T-helper 9 cell (primary cell): ENCODE measurements at places on chromosomes 1 and 21.

DNA sequence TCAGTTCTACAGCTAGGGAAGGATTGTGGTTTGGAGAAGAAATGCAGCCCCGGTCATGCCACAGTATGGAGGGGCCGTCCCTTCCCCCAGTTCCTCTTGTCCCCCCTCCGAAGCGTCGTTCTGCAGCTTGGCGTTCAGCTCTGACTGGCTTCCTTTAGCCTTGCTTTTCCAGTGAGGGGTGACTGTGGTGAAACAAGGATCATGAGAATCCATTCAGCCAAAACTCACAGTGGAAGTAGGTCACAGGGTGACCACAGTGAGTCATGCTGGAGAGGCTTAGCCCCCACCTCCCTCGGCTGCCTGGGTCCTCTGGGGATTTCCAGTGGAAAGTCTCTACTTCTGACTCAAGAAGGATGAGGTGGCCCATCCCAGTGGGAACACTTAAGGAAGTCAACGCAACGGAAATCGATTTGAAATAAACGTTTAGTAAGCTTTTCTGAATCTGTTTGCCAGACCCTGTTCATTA lies 37.3 kb upstream of the COL6A2 start:
- no peak for DNase-seq

- no peak for DNase-seq
Measured at GRCh38 chr1:234315091-234315541, 58.1 kb upstream of the COA6 start.

DNA sequence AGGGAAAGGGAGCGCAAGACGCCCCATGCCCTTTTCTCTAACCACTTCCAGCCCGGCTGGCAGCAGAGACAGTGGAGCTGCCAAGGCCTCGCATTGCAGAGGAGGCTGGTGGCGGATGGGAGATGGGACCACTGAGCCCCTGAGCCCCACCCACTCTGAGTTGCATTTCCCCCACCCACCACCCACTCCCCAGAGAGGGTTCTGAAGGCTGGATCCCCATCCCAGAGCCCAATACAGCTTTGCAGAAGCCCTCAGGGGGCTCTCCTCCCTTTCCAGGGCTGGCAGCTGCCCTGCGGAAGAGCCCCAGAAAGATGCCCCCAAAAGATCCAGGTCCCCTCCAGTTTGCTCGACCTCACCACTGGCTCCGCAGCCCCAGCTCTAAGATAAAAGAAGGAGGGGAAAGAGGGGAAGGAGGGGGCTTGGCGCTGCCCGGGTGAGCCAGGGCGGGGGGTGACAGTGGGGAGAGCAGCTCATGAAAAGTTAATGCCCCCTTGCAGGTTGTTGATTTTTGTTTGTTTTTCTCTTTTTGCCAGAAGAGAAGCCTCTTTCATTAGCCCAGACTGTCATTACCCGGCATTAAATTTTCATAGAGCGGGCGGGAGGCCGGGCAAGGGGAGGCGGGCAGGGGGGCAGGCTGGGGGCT lies 38.4 kb upstream of the CASZ1 start:
- no peak for DNase-seq

DNA sequence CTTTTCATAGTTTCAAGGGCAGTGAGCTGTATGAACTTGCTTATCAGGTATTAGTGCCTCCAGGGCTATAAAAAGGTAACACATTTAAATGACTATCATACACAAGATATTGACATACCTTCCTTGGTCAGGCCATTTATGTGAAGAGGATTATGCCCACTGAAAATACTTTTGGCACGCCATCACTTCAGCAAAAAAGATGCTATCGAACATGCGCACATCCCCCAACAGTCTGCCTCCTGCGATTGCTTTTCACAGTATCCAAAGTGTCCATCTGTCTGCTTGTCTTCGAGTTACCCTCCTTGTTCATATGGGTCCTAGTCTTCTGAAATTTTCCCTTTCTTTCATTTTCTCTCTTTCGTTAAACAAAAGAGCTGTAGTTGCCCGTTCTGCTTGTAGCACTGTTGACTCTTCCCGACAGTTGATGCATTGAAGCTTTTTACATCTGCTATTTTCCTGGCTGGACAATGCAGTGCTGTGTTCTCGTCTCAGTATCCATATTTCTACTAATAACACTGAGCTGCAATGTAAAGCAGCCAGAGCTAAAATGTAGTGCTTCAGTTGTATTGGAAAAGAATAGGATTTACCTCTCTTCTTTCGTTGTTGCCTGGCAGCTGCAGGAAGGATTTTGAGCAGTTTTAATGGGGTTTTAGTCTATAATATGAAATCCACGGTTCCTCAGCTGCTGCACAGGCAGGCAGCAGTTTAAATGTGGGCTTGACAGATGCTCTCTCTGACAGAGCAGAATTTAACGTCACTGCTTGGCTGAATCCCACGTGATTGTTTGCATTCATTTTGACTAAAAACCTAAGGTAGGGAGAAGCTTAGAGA lies at the start of gene B3GALT2:
B3GALT2 (minus strand) TSS at position 713 of the 831 bp plus-strand sequence. CDS start 5,051 bp downstream, outside the sequence.
- peak; percentile 6 for DNase-seq

- DNase-seq = peak; percentile 21
Measured at GRCh38 chr1:212760126-212760823, 31.3 kb downstream of the NSL1 start.

DNA sequence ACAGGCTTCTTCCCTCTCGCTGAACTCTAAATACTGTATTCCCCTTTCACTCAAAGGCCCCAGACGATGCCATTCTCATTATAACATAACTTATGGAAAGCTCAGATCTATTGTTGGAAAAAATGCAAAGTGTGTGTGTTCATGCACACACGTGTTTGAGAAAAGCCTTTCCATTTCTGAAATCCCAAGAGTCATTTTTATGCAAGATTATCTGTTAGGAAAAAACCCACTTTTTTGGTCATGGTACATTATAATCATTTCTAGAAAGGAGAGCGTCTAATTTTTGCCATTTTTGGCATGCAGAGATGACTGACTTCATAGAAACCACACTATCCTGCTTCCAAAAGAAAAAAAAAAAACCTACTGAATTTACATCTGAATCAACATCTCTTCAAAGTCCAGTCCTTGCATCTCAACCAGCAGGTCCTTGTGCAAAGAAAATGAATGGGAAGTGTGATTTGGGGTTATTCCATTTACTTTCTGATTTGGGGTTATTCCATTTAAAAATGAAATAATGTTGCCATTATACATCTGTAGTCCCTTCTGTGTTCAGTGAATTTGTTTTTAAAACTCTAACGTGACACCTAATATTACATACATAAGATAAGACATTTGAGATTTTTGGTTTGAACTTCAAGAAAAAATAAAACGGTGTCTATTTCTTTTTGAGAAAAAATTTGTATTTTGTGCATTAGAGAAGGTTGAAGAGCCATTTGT lies 150.3 kb downstream of the DHRS3 start:
- no peak for DNase-seq

DNA sequence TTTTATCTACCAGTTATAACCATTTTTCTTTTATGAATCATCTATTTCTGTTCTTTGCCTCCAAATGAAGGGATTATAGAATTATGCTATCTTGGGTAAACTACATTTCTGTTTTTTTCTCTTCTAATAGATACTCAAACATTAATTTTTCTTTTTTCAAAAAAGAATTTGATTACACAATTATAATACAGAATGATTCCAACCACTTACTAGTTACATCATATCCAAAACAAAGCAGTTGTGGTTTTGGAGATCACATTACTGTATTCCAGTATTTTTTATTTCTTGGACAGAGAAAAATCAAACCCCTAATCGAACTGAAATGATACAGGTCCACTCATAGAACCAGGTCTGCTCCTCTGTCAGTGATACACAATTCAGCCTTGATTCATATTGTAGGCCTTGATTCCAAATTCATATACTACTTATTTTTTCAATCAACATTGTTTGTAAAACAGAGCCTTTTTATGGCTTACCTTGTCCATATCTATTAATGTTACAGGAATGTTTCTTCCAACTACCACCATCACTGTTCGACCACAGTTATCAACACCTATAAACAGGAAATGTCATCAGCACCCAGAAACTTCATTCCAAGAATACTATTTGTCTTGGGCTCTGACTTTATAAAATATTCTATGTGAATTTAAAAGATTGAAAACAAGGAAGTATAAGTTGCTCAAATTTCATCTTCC lies 43.2 kb downstream of the GDAP2 start:
- DNase-seq = no peak

DNA sequence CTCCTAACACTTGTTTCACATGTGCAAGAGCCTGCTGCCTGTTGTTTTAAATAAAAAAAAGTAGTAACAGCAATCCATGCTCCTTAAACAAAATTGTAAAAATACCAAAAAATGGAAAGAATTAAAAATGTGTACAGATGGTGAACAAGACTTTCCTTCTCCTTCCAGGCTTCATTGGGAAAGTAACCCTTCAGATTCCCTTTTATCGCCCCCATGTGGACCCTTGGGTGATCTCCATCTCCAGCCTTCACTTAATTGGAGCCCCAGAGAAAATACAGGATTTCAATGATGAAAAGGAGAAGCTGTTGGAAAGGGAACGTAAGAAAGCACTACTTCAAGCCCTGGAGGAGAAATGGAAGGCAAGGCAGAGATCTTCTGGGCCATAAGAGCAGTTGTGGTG lies 14.2 kb downstream of the VPS13D start:
- DNase-seq = no peak

- DNase-seq = no peak
Measured at GRCh38 chr1:216224233-216224632, 199.0 kb downstream of the USH2A start.
